Stimulated activated CD4-positive, alpha-beta T cell treated with anti-CD3 and anti-CD28 coated beads, Interleukin-2, amount 100 ng/mL, for 24 hours (primary cell): ENCODE measurements at places on chromosomes 1 and 21.

- DNase-seq = no peak
These were observed 42.4 kb upstream of the RAB4A start for GRCh38 chr1:229228522-229228921.

DNA sequence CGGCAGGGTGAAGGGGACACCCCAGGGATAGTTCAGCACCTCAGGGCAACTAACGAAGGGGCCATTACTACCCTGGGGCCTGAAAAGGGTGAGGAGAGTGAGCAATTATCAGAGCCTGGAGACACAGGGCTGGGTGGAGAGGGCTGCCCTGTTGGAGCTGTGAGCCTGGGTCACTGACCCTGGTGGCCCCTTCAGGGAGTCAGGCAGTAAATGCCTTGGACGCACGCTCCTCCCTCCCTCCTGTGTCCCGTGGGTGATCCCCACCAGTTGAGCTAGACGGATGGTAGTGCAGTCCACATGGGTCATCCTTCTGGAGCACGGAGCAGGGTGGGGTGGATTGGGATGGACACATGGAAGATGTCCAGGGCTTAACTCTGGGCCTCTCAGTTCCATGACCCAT is 305.3 kb downstream of the PTPRU start:
- DNase-seq = no peak

DNA sequence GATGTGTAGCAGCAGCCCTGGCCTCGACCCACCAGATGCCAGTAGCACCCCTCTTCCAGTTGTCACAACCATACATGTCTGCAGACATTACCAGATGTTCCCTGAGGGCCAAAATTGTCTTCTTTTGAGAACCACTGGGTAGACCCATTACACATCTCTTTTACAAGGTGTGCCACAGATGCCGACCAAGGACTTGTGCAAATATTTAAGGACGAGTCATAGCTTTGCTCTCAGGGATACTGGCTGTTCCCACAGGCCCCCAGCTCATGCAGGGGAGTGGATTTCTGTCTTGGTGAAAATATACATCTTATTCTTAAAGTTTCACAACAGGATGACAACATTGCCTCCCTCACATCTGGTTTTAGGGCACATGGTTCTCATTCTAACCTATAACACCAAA is 59.4 kb upstream of the ZBTB18 start:
- DNase-seq = no peak

DNA sequence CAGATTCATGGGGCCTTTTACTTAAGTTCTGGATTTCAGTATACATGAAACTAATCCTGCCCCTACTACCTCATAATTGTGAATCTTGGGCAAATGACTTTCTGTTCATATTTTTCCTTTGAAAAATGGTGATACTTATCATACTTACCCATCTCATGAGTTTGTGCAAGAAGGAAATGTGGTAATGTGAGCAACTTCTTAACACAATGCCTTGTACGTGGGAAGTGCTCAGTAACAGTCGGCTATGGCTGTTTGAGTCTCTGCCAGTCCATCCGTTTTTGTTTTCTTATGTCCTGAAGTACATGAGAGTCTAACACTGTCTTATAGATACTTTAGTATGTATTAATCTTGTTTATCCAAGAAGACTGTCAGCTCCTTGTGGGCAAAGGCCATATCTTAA is 86.5 kb downstream of the PATJ start:
- no peak for DNase-seq

- no peak for DNase-seq
These were observed 2.1 kb downstream of the KDM5B start for GRCh38 chr1:202805886-202806844.

GRCh38 chr1:14149431-14149830 is 449.1 kb upstream of the KAZN start:
- DNase-seq = no peak

DNA sequence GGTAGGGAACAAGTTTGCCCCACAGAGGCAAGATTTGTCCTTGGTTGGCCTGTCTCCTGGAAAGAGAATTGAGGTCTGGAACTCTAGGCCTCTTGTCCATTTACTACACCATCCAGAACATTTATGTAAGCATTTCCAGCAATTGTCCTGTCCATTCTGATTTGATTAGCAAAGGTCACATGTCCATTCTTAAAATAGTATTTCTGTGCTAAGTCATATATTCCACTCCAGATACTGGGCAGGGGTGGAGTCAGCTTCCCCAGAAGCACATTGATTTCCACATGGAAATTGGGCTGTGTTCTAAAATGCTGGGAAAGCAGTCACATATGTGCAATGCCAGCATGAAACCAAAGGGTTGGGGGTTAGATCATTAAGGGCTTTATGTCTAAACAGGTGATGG is 21.5 kb upstream of the FMN2 start:
- DNase-seq = no peak

- no peak for DNase-seq
These were observed 162.2 kb upstream of the RAB4A start for GRCh38 chr1:229108598-229109201.

DNA sequence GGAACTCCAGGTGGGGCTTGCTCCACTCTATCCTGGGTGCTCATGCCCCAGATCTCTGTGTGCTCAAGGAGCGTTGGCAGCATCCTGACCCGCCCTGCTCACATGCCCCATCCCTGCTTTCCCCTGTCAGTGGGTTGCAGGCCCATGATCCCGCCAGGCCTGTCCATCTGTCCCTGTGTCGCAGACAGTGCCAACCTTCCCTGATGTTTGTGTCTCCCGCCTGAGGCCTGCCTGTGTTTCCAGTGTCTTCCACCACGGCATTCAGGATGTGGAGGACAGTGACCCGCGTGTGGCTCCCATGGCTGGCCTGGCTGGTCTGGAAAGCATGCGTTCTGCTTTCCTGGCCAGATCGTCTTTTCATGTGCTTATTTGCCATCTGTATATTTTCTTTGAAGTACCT is 82.9 kb downstream of the PCBP3 start:
- DNase-seq = no peak

DNA sequence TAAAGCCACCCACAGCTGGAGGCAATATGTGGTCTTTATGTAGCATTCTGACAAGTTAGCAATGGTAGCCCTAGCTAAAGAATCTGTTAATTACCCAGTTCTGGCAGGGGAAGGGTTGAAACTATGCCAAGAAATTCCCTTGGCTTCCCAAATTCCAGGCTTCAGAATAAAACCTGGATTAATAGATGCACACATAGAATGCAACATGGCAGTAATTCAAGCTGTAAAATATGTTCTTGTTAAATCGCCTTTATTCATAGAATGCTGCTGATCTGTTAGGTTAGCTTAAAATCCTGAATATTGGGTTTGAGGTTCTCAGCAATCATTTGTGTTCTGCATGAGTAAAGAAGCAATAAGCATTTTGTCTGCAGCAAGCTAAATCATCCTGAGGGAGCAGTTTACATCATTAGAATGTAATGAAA is 80.1 kb downstream of the ZNF326 start:
- no peak for DNase-seq

GRCh38 chr21:43654806-43655489 is 4.3 kb downstream of the HSF2BP start:
- DNase-seq = no peak

- no peak for DNase-seq
These were observed 58.4 kb downstream of the ASH1L start for GRCh38 chr1:155504207-155504606.

GRCh38 chr21:42218836-42219605 is at the start of gene ABCG1:
Gene ABCG1 (plus strand): TSS chr21:42219140. CDS start chr21:42219263, 123 bp downstream.
- peak; percentile 69 for DNase-seq

- no peak for DNase-seq
These were observed 226.3 kb downstream of the HLX start for GRCh38 chr1:221105578-221105977.

DNA sequence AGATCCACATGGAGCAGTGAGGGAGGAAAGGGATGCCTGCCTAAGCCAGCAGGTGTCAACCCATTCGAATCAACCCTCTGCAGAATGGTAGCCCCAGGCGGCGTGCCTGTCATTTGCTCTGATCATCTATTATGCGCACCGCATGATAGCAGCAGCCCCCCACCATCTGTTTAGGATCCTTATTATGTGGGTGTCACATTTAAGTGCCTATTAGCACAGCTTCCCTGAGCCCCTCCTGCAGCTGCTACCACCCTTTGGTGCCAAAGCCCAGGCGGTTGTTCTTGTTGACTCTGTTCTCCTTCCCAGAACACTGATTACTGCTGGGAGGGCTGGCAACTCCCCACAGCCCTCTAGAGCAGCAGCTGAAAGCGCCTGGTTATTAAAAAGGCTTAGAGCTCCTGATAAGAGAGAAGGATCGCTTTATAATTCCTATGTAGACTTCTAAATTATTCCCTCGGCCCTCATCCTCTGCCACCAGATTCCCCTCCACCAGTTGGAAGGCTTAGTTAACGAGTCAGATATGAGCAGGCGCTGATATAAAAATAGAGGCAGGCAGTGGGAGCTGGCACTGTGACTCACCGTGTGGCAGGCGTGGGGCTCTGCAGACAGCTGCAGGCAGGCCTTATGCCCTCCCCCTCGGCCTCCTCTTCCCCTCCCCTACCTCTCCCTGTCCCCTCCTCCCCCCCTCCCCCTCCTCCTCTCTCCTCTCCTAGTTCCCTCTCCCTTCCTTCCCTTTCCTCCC is 23.0 kb downstream of the ACTA1 start:
- no peak for DNase-seq

- DNase-seq = no peak
These were observed 4.1 kb downstream of the PDC start for GRCh38 chr1:186456729-186457255.
